ENCODE measurements at places on chromosomes 13 and 19. TPM values are rescaled to one million over a fixed set of nuclear protein-coding genes. Genes with fewer than 3 reads are reported as not detected.

DNA sequence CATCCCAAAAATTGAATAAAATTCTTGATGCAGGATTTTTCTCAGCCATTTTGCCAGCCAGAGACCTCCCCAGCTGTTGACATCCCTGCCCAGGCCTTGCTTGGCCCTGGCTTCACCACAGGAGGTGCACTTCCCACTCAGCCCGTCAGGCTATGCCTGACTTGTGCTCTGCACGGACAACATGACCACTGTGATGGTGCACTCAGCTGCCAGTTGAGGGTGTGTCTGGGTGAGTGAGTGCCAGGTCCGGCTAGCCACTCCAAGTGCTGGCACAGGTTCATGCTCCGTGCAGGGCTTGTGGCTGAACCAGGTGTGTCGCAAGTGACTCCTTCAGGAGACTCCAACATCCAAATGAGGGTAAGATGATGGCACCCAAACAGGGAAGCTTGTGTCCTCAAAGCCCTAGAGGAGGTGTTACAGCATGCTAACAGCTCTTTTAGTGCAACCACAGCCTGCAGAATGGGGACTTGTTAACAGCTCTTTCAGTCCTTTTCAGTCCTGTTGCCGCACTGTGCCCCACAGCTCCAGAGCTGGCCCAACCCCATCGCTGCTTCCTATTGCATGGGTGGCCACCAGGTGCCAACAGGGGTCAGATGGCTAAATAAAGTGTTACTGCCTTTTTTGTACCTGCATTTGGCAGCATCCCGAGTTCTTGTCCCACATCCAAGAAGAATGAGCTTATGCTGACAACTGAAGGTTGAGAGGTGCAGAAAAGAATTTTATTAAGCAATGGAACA, 380.7 kb downstream of the SLITRK5 start:
- no peak overlapping the region for H3K27ac ChIP-seq
- no peaks in the 10 kb centered on the region for H3K27me3 ChIP-seq
- DNase-seq, result peak; percentile 29
- H3K4me3 ChIP-seq, result no peak overlapping the region
- H3K36me3 ChIP-seq, result no peaks in the 10 kb centered on the region
- no peaks in the 10 kb centered on the region for H3K4me1 ChIP-seq

DNA sequence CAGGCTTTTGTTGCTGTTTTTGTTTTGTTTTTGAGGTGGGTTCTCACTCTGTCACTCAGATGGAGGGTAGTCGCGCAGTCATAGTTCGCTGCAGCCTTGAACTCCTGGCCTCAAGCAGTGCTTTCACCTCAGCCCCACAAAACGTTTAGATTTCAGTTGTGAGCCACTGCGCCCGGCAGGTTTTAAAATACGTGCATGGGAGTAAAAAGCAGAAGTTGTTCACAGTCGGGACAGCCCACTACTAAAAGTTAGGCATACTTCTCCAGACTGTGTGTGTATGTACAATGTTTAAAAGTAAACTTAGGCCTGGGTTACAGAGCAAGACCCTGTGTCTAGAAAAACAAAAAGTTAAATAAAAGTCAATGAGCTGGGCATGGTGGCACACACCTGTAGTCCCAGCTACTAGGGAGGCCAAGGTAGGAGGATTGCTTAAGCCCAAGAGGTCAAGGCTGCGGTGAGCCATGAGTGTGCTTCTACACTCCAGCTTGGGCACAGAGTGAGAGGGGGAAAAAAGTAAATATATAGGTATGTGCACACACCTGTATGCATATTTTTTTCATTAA, 6.1 kb downstream of the SAFB start:
- DNase-seq, result no peak
- peaks cover 64% of the 10 kb centered on the region for H3K36me3 ChIP-seq
- no peaks in the 10 kb centered on the region for H3K27me3 ChIP-seq

GRCh38 chr19:54156953-54157352, 2.6 kb downstream of the LENG1 start:
- no peaks in the 10 kb centered on the region for H3K4me1 ChIP-seq
- DNase-seq, result no peak
- no peak overlapping the region for H3K27ac ChIP-seq
- peaks cover 56% of the 10 kb centered on the region for H3K36me3 ChIP-seq
- no peaks in the 10 kb centered on the region for H3K27me3 ChIP-seq

DNA sequence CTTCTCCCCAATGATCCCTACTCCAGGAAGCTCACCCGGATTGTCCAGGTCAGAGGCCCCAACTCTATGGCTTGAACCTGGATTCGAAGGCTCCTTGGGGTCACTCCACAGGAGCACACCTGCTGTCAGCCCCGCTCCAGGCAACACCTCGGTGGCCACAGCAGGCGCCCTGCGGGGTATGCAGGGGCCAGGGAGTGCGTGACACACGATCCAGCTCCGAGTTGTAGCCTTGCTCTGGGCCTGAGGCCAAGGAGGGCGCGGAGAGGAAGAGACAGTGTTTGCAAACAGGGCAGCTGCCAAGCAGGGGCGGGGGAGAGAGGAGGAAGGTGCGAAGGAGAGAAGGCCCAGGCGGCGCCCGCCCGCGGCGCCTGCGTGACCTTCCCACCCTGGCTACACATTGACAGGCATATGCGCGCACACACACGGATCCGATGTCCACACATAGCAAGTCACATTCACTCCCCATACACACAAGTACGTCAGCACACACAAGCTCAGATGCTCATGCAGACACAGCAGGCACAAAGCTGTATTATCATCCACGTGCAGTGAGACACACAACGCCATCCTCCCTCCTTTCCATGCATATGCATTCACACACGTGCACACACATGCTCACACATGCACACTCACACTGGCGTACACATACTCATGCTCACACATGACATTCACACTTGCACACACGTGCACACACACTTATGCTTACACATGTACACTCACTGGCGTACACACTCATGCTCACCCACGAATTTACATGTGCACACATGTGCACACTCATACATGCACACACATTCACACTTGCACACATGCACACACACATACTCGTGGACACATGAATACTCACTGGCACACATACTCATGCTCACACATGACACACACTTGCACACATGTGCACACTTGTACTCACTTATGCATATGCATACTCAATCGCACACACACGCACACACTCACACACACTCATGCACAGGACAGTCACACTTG, 10.4 kb downstream of the SBK2 start:
- no peak for DNase-seq
- H3K4me3 ChIP-seq, result no peak overlapping the region
- H3K27me3 ChIP-seq, result no peaks in the 10 kb centered on the region
- no peak overlapping the region for H3K27ac ChIP-seq
- H3K36me3 ChIP-seq, result no peaks in the 10 kb centered on the region

SIGLEC12 gene
- not detected for total RNA-seq

Data from H9 (cell line).